IMR-90 (cell line): ENCODE measurements at places on chromosomes 16 and 17.

DNA sequence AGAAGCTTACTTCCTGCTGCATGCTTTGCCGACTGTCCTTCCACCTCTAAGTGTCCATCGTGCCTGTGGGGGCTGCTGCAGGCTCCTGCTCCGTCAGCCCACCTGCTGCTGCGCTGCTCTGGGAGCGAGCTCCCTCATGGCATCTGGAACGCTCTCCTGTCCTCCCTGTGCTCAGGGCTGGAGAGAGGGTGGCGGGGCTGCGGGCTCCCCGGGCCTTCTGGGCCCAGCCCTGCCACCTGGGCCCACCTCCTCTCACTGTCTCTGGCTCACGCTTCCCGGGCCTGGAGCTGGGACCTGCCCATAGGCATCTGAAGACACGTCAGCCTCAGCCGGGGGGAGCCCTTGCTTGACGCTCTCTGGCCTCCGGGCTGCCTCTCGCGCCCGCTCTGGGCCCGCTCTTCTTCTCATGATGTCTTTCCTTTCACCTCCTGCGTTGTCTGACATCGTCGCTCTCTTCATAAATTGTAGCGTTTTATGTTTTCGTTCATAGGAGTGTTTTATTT is 27.0 kb downstream of the NME3 start:
- no peak overlapping the region for H3K27ac ChIP-seq
- no peaks in the 10 kb centered on the region for H3K27me3 ChIP-seq
- H3K36me3 ChIP-seq = peaks cover 58% of the 10 kb centered on the region
- H3K4me3 ChIP-seq = no peak overlapping the region
- no peak for DNase-seq
- peaks cover 2% of the 10 kb centered on the region; the same call in 1 of the 2 replicates for H3K4me1 ChIP-seq

GRCh38 chr17:80811181-80812105 is 180.2 kb upstream of the CHMP6 start:
- no peaks in the 10 kb centered on the region for H3K27me3 ChIP-seq
- no peak overlapping the region for H3K27ac ChIP-seq
- no peak overlapping the region for H3K4me3 ChIP-seq
- no peak for DNase-seq
- H3K36me3 ChIP-seq = peaks cover 8% of the 10 kb centered on the region; the same call in 1 of the 2 replicates

- H3K4me3 ChIP-seq = no peak overlapping the region
- H3K27me3 ChIP-seq = no peaks in the 10 kb centered on the region
- DNase-seq = no peak
- H3K27ac ChIP-seq = no peak overlapping the region
These were observed 45.6 kb downstream of the MEAK7 start for GRCh38 chr16:84458606-84459532.

- no peak overlapping the region for H3K27ac ChIP-seq
- H3K27me3 ChIP-seq = no peaks in the 10 kb centered on the region; the same call in 1 of the 2 replicates
- no peak overlapping the region for H3K4me3 ChIP-seq
- DNase-seq = no peak
- 0 out of 2 replicates have a peak, but pooled peaks cover 2% of the 10 kb centered on the region for H3K4me1 ChIP-seq
These were observed 45.2 kb upstream of the DHX40 start for GRCh38 chr17:59520251-59520650.

DNA sequence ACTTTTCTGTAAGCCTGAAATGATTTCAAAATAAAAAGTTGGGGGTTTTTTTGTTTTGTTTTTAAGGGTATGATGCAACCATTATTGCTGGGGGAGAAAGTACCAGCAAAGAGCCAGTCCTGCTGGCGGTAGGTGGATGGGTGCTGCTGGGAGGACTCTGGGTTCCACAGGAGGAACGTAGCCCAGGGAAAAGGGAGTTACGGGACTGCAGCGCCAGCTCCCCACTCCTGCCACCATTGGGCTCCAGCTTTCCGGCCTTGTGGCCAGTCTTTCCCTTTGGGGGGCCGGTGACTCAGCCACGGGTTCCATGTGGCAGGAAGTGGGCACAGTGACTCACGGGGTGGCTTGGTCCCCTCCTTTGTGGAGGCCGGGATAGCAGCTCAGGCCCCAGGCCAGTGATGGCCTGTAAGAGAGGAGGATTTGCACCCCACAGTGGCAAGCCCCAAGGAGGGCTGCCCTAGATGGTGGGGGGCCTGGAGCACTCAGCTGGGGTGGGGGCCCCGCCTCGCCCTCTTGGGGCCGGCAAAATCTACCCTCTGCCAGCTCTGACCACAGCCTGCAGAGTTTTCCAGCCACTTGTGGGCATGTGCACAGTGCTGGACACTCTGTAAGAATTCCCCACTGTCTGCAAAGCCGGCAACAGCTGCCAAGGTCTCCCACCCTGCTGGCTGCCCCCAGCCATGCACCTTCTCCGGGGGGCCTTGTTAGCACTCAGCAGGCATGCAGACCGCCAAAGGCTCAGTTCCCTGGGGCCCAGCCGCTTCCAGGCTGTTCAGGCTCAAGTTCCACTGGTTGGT is 30.4 kb downstream of the SOCS3 start:
- DNase-seq = peak; percentile 77
- H3K27me3 ChIP-seq = no peaks in the 10 kb centered on the region

DNA sequence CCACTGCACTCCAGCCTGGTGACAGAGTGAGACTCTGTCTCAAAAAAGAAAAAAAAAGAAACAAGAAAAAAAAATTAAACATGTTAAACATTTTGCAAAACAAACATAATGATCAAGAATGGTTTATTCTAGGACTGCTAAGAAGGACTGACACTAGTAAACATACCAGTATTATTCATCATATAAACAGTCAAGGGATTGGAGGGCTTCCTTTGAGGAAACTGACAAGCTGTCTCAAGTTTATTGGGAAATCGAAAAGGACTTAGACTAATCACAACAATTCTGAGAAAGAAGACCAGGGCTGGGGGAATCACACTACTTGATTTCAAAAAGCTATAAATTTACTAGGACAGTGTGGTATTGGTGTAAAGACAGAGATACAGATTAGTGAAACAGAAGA is 75.5 kb downstream of the MYH10 start:
- H3K4me1 ChIP-seq = peaks cover 7% of the 10 kb centered on the region
- H3K4me3 ChIP-seq = no peak overlapping the region
- no peaks in the 10 kb centered on the region for H3K27me3 ChIP-seq

DNA sequence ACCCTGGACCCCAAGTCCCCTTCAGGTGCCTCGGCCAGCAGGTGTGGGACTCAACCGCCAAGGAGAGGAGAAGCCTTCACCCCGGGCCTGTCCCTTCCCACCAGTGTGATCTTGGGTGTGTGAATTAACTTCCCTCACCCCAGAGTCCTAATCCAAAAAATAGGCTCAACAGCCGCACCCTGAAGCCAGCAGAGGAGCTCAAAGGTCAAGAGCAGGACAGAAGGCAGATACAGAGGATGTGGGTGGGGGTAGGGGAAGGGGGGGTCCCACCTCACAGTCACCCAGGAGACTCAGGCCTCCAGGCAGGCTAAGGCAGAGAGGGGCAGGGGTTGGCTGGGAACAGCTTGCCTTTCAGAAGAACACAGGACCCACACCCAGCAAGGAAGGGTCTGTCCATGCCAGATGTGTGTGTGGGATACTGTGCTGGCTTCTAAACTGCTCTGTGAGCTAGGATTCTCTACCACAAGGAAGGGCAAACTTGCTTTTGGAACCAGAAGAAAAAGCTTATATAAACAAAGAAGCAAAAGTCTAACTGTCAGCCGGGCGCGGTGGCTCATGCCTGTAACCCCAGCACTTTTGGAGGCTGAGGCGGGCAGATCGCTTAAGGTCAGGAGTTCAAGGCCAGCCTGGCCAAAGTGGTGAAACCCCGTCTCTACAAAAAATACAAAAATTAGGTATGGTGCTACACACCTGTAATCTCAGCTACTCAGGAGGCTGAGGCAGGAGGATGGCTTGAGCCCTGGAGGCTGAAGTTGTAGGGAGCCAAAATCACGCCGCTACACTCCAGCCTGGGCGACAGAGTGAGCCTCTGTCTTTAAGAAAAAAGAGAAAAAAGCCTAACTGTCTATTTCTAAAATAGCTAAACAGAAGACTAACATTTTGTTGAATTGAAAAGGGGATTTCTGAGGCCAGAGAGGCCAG is 4.6 kb downstream of the PIEZO1 start:
- H3K27me3 ChIP-seq = no peaks in the 10 kb centered on the region
- peak overlapping the region; percentile 57 for H3K27ac ChIP-seq
- H3K4me3 ChIP-seq = no peak overlapping the region
- H3K36me3 ChIP-seq = peaks cover 3% of the 10 kb centered on the region; the same call in 1 of the 2 replicates

DNA sequence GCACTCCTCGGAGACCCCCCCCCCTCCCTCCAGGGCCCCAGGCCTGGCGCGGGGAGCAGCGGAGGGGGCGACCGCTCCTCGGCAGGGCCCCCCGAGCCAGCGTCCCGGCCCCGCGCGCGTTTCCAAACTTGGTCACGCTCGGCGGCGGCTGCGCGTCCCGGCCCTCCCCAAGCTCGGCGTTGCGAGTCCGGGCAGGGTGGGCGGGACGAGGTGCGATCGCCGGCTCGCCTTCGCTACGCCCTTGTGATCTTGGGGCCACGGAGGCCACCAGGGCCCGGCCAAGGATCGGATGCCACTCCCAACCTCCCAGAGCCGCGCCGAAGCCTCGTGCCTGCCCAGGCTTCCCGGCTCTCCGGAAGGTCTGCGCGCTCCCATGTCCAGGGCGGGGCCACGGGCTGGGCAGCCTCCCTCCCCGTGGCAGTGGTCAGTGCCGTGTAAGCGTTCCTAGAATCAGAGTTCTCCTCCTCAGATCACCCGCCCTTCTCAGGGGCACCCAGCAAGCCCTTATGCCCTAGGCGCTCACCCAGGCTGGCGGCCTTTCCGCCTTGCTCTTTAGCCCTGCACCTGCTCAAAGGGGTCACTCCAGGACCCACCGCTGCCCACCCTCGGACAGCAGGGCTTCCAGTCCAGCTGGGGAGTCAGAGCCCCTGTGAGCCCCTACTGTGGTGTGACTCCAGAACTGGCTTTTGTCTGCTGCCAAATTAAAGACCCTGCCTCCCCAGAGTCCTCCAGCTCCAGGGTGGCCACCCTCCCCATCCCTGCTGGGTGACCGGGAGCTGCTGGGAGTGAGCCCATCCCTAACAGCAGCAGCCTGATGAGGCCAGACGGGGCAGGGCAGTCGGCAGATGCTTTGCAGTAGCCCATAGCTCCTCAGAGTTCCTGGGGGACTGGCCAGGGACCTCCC is 12.2 kb upstream of the MRPS23 start:
- no peaks in the 10 kb centered on the region for H3K27me3 ChIP-seq
- H3K36me3 ChIP-seq = peaks cover 13% of the 10 kb centered on the region
- no peak for DNase-seq
- peaks cover 18% of the 10 kb centered on the region for H3K4me1 ChIP-seq
- H3K27ac ChIP-seq = peak overlapping the region; percentile 75

DNA sequence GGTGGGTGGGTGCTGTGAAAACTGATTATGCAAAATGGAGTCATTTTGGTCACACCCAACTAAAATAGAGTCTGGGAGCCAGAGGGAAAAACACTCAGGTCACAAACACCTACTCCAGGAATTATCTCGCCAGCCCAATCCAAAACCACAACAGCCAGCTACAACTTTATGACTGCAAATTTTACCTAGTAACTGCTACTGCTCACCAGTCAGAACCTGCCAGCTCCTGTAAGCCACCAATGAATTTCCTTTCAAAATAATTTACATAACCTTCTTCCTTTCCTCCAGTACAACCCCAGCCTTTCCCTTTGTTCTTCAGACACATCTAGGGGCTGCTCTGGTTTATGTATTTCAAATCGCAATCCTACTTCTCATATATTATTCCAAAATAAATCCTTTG is 52.6 kb upstream of the DYNLRB2 start:
- no peaks in the 10 kb centered on the region for H3K27me3 ChIP-seq
- no peaks in the 10 kb centered on the region for H3K36me3 ChIP-seq
- no peak overlapping the region for H3K27ac ChIP-seq
- no peak overlapping the region for H3K4me3 ChIP-seq
- no peak for DNase-seq

- H3K36me3 ChIP-seq = no peaks in the 10 kb centered on the region
- no peak overlapping the region for H3K4me3 ChIP-seq
- H3K4me1 ChIP-seq = peaks cover 7% of the 10 kb centered on the region; the same call in 1 of the 2 replicates
- H3K27ac ChIP-seq = no peak overlapping the region
These were observed 42.9 kb upstream of the NFAT5 start for GRCh38 chr16:69522732-69523404.

- peak within 1 kb of the TSS; percentile 94 for H3K27ac ChIP-seq
- H3K4me3 ChIP-seq = peak within 1 kb of the TSS; percentile 37
- no peaks in the 10 kb centered on the region for H3K27me3 ChIP-seq
- peak; percentile 86 for DNase-seq
- H3K36me3 ChIP-seq = no peaks in the 10 kb centered on the region; the same call in 1 of the 2 replicates
These were observed at the start of gene CHD9NB for GRCh38 chr16:53052519-53053501. Gene CHD9NB (minus strand): TSS chr16:53052897. CDS start chr16:53044158, 8,739 bp downstream.

- H3K27me3 ChIP-seq = no peaks in the 10 kb centered on the region
- DNase-seq = peak; percentile 76
- no peaks in the 10 kb centered on the region for H3K36me3 ChIP-seq
- no peak overlapping the region for H3K4me3 ChIP-seq
- H3K4me1 ChIP-seq = no peaks in the 10 kb centered on the region
These were observed 418.0 kb upstream of the PSMD7 start for GRCh38 chr16:73878611-73879010.

DNA sequence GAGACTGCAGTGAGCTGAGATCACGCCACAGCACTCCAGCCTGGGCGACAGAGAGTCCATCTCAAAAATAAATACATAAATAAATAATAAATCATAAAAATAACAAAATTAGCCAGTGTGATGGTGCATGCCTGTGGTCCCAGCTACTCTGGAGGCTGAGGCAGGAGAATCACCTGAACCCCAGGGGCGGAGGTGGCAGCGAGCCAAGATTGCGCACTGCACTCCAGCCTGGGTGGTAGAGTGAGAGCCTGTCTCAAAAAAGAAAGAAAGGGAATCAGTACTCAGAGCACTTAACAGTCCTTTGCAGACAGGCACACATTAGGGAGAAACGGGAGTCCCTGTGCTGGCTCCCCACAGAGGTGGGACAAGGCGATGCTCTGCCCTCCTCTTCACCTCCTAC is 25.1 kb downstream of the MAPK8IP3 start:
- no peak overlapping the region for H3K27ac ChIP-seq
- no peak for DNase-seq
- no peak overlapping the region for H3K4me3 ChIP-seq

GRCh38 chr16:27819881-27820610 is 243.5 kb downstream of the GSG1L start:
- no peaks in the 10 kb centered on the region for H3K36me3 ChIP-seq
- no peak overlapping the region for H3K4me3 ChIP-seq
- H3K4me1 ChIP-seq = no peaks in the 10 kb centered on the region
- H3K27ac ChIP-seq = no peak overlapping the region
- no peak for DNase-seq

DNA sequence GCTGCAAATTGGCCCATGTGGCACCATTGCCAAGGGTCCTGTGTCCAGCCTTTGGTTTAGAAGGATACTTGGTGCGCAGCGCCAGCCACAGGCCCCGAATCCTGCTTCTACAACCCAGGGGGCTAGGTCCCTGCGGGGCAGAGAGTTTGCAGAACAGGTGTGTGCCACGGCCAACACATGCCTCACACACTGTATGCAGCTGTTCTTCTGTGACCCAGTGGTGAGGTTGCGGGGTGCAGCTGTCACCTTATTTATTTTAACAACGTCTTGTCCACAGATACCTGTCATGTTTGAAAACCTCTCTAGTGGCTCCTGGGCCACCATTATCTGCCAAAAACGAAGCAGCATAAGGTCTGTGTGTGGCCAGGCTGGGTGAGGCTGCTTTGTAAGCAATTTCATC is 11.6 kb downstream of the CBFA2T3 start:
- no peak for DNase-seq
- no peaks in the 10 kb centered on the region for H3K4me1 ChIP-seq
- peaks cover 52% of the 10 kb centered on the region for H3K27me3 ChIP-seq
- H3K36me3 ChIP-seq = no peaks in the 10 kb centered on the region
- no peak overlapping the region for H3K27ac ChIP-seq

- H3K4me1 ChIP-seq = no peaks in the 10 kb centered on the region
- DNase-seq = no peak
- H3K36me3 ChIP-seq = no peaks in the 10 kb centered on the region
- no peak overlapping the region for H3K4me3 ChIP-seq
These were observed 157.2 kb upstream of the CACNG3 start for GRCh38 chr16:24098896-24099295.

- no peaks in the 10 kb centered on the region for H3K36me3 ChIP-seq
- DNase-seq = peak; percentile 62
- H3K27me3 ChIP-seq = no peaks in the 10 kb centered on the region
These were observed 146.1 kb downstream of the RAB11FIP4 start for GRCh38 chr17:31537565-31538011.
